NCI-H2081 treated with DMSO at 0.1 percent for 48 hours (cell line): ENCODE measurements at places on chromosomes 16 and 17.

- no peak for DNase-seq
These were observed 593.5 kb upstream of the SOX9 start for GRCh38 chr17:71527311-71527710.

GRCh38 chr17:66547151-66547865 lies 244.9 kb downstream of the PRKCA start:
- no peak for DNase-seq

- no peak for DNase-seq
These were observed 96.9 kb upstream of the ZNF750 start for GRCh38 chr17:82936768-82937171.

DNA sequence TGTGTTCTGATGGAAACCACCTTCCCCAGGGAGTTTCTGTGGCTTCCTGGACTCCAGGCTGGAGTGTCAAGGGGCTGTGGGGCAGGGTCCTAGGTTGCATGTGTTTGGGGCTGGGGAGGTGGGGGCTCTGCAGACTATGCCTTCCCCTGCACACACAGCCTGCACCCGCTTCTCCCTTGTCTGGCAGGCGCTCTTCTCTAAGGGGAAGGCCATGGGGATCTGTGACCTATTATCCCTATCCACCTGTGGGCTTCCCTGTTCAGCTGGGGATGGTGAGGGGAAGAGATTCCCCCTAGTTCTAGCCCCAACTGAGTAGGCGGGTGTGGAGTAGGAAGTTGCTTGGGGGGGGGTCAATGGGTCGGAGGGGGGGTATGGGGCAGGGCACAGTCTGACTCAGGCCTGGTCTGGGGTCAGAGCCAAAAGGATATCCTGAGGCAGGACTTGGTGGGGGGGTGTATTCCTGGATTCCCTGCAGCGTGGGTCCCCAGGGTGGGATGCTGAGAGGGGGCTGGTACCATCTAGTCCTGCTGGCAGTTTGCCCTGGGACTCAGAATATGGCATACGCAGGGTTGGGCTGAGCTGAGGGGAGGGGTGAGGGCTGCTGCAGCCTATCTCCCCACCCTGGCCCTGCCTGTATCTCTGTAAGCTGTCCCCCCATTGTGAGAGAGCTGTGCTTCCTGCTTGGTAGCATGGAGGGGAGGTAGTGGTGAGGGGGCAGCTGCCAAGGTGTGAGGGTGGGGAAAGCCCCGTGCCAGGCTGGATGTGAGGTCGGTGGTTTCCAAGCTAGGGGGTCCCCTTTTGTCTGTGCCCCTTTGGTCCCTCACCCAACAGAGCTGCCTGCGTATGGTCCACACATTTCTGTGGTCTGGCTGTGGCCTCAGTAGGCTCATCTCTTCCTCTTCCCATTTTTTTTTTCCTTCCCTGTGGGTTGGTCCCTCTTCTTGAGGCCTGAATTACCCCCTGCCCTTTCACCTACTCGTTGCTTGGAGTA lies 14.7 kb downstream of the RARA start:
- DNase-seq: no peak

DNA sequence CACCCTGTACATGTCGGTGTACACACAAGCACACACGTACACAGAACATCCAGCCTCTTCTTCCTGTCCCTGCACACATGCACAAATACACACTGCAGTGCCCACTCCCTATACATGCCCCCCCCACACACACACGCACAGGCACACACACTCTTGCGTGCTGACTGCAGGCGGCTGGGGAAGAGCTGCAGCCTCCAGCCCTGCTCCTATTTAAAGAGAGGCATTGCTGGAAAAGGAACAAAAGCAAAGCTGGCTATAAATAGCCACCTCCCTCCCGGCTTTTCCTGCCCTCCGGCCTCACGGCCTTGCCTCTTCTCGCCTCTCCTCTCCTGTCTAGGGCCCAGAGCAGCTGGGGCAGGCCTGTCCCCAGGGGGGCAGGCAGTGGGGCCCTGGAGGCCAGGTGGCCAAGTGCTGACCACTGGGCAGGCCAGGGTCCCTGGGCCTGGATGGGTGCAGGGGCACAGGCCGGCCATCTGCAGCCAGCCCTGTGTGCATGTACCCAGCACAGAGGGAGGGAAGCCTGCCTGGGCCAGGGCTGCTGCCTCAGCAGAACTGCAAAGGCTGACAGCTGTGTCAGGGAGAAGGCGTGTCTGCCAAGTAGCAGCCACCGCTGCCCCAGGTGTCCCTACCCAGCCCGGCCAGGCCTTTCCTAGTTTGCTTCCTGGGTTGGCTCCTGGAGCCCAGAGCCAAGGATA lies 25.4 kb downstream of the RTN4RL1 start:
- DNase-seq: no peak

DNA sequence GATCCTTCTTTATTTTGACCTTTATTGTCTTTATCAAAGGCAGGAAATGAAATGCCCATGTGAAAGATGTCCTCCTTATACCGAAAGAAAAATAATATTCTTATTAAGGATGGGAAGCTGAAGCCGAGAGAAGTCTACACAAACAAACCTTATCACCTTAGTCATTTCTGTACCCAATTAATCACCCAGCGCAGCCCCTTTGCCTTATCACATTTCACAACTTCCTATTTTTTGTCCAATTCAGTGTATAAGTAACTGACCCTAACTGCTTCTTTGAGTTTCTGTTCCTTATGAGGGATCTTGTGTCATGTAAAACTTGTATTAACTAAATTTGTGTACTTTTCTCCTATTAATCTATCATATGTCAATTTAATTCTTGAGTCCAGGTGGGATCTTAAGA lies 16.4 kb upstream of the CCL23 start:
- no peak for DNase-seq

- DNase-seq: no peak
These were observed 1.7 kb upstream of the NLRC3 start for GRCh38 chr16:3578610-3579551.

DNA sequence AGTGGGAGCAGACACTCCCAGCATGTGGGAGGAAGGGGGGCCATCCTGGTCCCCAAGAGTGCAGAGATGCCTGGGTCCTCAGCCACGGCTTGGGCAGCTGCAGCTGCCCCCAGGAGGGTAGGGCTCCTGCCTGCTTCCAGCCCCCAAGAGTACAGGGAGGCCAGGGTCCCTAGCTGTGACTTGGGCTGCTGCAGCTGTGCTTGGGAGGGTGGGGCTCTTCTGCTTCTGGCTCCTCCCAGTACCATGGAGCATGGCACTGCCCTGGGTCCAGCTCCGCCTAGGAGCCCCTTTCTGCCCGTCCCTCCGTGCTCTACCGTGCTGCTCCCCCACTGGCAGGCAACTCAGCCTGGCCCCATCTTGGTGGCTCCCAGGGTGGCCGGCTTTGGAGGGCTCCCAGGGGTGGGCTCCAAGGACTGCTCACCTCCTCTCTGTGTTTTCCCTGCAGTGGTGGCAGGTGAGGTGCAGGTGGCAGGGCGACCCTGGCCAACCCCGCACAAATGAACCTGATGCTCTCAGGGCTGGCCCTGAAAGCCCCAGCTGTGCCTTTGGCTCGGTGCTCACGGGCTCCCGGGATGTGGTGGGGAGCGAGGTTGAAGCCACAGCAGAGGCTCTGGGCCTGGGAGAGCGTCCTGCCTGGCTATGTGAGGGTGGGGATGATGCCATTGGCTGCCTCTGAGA lies 18.5 kb upstream of the USP22 start:
- DNase-seq: no peak

DNA sequence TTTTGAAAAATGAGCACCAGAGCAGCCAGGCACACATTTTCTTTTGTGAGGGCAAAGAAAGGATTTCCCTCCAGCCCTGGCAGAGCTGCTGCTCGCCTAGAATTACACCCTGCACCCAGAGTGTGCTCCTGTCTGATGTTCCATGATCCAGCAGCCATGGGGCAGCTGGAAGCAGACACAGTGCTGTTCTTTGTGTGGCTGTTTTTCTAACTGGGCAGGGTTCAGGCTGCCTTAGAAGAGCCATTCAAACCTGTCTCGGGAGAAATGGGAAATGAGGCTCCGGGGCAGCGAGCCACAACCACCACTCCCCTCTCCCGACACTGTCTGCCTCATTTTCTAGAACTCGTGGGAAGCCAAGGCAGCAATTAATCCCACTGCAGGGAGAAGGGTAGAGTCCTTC lies 28.9 kb downstream of the LITAF start:
- DNase-seq: no peak

- DNase-seq: no peak
These were observed 403.1 kb upstream of the CDH11 start for GRCh38 chr16:65524997-65525396.

DNA sequence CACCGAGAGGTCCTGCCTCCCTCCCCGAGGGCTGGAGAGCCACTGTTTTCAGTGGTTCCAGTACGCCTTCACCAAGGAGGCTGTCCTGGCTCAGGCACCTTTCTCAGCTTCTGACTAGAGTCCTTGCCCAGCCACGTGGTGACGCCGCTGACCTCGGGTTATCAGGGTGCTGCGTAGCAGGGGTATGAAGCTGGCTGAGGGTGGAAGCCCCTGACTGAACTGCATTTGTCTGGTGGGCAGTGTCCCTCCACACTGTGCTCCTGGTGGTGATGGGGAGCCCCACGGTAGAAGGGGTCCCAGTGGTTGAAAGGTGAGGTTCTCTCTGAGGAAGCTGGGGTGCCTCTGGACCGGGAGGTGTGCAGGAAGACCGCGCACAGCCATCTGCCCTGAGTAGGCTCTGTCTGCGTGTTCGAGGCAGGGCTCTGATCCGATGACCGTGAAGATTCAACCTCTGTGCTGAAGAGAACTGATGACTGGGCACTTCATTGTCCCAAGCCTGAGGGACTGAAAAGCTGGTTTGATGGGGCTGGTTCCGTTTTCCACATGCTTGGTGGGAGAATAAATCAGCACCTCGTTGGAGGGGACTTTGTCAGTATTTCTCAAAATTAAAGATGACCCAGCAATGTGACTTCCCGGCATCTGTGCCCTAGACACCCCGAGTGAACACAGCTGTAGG lies 2.5 kb downstream of the ACSF3 start:
- no peak for DNase-seq

- no peak for DNase-seq
These were observed 13.9 kb downstream of the ITGAM start for GRCh38 chr16:31273676-31274075.
